ENCODE measurements at places on chromosomes 4 and X.

- DNase-seq, result no peak
These were observed 3.5 kb upstream of the AFAP1 start for GRCh38 chr4:7943211-7943610.

GRCh38 chrX:16892504-16893362 is 22.6 kb upstream of the RBBP7 start:
- peak; percentile 70 for DNase-seq

- DNase-seq, result no peak
These were observed 219.2 kb downstream of the KIT start for GRCh38 chr4:54877006-54877405.

GRCh38 chr4:45317739-45318138 is 591.4 kb upstream of the GNPDA2 start:
- DNase-seq, result no peak

- DNase-seq, result no peak
These were observed 84.2 kb downstream of the DKK2 start for GRCh38 chr4:106951891-106952290.

DNA sequence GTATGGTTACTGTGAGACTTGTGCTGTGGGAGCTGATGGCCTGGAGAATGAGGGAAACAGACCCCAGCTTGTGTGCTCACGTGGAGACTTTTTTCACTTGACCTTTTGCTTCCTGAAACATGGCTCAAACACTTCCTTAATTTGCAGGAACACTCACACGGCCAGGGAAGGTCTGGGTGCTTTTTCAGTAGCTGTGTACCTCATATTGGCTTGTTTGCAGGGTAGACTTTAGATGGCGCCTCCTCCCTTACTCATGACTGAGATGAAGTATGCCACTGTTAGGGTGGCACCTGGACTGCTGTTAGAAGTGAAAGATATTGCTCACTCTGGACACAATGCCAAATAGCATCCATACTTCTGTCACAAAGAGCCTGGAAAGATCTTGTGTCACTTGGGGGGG is 75.7 kb upstream of the WDR1 start:
- no peak for DNase-seq

GRCh38 chrX:71253253-71254091 is 468 bp downstream of the ZMYM3 start:
- DNase-seq, result peak; percentile 38

- peak; percentile 51 for DNase-seq
These were observed 38.4 kb downstream of the NAP1L5 start for GRCh38 chr4:88659055-88659889.

GRCh38 chrX:30212172-30212571 is 3.2 kb upstream of the MAGEB2 start:
- DNase-seq, result no peak

DNA sequence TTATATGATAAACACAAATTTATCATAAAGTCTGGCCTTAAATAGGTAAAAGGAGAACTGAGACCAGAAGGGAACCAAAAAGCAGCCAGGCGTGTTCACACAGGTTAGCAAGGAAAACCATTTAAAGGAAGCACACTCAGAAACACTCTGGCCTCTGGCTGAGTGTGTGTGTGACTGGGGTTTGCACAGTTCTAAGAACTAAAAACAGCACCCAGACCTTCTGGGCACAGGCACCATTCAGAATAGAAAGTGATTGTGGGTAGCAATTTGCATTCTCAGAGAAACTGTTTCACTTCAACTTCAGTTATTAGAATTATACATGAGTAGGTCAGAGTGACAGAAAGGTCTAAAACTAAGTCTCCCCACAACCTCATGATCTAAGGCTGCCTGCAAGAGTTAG is 10.0 kb downstream of the GPR82 start:
- DNase-seq, result peak; percentile 65

GRCh38 chrX:78092296-78092695 is 11.8 kb upstream of the PGK1 start:
- DNase-seq, result peak; percentile 22

Measured in MM.1S (cell line).